ENCODE measurements at places on chromosomes 6 and 20. TPM values are rescaled to one million over a fixed set of nuclear protein-coding genes. Genes with fewer than 3 reads are reported as not detected.

NCOA7 gene
- total RNA-seq: 133 TPM

SIRPB2 gene
- total RNA-seq: not detected

EBF4 gene
- total RNA-seq: 1.1 TPM

SLC52A3 gene
- not detected for total RNA-seq

EPB41L1 gene
- total RNA-seq: 12.0 TPM

CALHM5 gene
- total RNA-seq: 2.2 TPM

TNNC2 gene
- total RNA-seq: 0.66 TPM

COL19A1 gene
- 1.9 TPM for total RNA-seq

NHLRC1 gene
- 2.0 TPM for total RNA-seq

UNC5CL gene
- not detected for total RNA-seq

GHRH gene
- not detected for total RNA-seq

RBBP8NL gene
- not detected for total RNA-seq

TREM1 gene
- 0.29 TPM for total RNA-seq

PLCB4 gene
- 5.0 TPM for total RNA-seq

LY86 gene
- total RNA-seq: not detected

GSTA1 gene
- total RNA-seq: not detected

RBM12 gene
- 42.5 TPM for total RNA-seq

CD83 gene
- total RNA-seq: 0.22 TPM

GGT7 gene
- 14.9 TPM for total RNA-seq

NEURL2 gene
- 11.8 TPM for total RNA-seq

LAMA2 gene
- total RNA-seq: 193 TPM

VNN1 gene
- 0.57 TPM for total RNA-seq
